ENCODE measurements at places on chromosomes 2 and 18.

DNA sequence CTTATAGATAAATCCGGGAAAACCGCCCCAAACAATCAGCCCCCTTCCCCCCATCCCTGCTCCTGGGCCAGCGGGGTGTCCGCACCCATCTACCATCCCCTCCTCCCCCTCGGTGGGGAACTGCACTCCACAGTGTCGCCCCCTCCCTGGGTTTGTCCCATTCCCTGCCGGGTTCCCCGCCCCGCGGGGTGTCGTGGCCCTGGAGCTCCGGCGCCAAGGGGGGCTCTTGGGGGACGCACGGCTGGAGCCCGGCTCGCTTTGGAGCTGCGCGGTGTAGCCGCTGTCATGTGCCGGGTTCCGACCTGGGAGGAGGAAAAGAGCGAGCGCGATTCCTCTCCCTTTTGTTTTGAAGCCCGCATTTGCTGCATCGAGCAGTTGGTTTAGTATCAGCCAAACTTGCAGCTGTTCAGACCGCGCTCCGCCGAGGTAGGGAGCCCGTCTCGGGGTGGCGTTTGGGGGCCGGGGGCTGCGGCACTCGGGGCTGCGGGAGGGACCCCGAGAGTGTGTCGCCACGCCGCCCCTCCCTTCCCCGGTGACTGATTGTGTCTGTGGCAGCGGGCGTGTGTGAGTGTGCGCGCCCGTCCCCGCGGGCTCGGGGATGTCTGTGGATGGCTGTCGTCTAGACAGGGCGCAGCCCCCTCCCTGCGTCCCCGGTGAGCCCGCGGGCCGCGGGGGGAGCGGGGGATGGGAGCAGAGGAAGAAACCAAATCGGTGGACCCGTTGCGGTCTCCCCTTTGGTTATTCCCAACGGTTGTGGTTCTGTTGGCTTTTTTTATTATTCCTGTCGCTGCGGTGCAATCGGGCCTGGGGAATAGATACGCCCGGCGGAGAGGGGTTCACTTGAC is 797 bp downstream of the CTIF start:
- peak; percentile 57 for DNase-seq

DNA sequence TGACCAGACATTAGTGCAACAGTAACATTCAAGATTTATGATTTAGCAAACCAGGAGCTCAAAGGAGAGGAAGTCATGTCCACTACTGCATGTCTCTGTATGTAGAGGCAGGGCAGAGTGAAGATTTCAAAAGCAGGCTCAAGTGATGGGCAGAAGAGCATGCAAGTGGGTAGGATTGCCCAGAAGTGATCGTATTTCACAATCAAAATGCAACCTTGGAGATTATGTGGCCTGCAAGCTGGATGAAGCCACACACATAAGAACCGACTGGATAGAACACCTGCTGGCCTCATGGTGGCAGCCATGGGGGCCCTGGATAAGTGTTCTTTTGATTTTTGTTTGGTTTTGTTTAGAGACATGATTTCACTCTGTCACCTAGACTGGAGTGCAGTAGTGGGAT is 286.8 kb upstream of the RAB12 start:
- no peak for DNase-seq

GRCh38 chr18:23355206-23355605 is 97.9 kb upstream of the RIOK3 start:
- DNase-seq, result no peak

DNA sequence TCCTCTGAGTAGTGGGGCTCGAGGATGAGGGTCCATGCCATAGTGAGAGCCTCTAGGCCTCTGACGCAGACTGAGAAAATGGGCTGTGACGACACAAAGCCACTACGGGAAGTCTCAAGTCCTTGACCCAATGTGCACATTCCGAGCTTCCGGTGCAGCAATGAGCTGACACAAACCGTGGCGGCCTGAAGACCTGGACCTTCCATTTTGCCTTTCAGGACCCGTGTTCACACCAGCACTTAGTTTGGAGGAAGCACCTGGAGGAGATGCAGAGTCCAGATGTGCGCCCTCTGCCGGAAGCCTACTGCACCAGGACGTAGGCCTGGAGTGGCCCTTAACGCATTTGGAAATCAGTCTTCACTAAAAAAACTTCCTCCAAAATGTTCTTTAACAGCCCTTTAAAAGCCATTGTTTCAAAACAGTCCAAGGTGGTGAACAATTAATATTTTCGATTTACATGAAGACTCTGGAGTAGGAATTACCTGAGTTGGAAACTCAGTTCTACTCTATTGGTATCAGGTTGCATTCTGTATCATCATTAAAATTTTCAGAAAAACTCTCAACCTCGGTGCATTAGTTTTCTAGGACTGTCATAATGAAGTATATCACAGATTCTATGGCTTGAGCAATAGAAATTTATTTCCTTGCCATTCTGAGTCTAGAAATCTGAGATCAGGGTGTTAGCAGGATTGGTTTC is 33.9 kb downstream of the BMP10 start:
- DNase-seq, result no peak

DNA sequence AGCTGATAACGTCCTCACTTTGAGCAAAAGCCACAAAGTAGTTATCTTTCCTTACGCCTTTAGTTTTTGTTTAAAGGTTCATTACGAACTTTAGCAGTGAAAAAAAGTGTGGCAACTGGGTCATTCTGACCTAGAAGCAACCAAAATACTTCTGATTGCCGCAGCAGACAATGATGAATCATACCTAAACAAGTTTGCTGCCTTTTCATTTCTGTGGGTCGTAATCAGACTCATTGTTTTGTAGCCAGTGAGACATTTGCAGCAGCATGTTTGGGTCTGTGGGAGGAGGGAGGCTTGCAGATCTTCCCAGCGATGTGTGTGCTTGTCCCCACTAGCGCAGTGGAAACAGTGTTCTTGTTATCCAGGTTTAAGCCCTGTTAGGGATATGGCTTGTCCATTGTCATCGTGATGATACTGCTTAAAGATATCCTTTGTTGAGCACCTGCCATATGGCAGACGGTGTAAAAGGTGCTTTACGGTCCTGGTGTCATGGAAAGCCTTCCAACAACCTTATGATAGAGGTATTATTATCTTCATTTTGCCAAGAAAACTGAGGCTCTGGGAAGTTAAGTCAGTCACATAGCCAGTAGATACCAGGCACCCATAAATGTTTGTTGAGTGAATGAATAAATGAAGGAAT is 1.3 kb upstream of the GREB1 start:
- DNase-seq, result no peak

GRCh38 chr2:15861172-15861822 is 79.1 kb upstream of the MYCN start:
- no peak for DNase-seq

GRCh38 chr18:25074925-25075324 is 277.0 kb downstream of the ZNF521 start:
- DNase-seq, result no peak

- no peak for DNase-seq
Measured at GRCh38 chr2:178043266-178043665, 29.3 kb downstream of the PDE11A start.

GRCh38 chr2:48543895-48544294 is 13.9 kb downstream of the STON1 start:
- DNase-seq, result no peak

GRCh38 chr2:10184421-10184820 is 61.9 kb downstream of the RRM2 start:
- DNase-seq, result no peak

DNA sequence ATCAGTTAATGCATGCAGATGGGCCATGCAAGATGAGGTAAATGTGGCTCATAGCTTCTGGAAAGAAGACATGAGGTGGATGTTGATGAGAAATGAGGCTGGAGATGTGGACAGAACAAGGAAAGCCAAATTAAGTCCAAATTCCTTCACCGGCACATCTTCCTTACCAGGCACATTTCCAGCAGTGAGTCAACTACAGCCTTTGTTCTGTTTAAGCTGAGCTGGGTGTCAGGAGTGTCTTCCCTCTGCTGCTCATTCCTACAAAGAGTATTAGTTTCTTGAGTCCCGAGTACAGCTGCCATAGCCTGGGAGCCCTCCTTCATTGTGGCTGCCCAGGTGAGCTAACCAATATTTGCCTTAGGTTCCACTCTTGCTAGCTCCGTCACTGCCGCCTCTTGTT is 945.0 kb downstream of the SLC4A3 start:
- no peak for DNase-seq

DNA sequence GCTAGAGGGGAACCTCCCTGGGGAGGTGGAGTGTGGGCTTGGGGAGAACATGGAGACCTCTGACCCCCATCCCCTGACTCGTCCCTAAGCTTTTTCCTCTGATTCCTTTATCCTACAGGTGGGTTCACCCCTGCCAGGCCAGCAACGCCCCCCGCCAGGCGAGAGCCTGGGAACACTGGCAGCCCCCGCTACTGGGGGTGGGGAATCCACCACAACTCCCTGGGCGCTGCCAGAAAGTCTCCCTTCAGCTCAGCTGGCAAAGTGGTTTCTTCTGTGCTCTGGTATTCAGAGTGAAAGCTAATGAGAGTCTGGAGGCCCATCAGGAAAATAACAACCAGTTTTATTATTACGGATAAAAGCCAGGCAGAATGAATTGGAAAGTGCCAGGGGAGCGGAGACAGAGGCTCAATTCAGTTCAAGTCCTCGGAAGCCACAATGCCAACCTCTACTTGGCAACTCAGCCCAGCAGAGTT is 2.8 kb downstream of the DIPK1C start:
- no peak for DNase-seq

GRCh38 chr2:100264121-100264520 is 58.2 kb downstream of the LONRF2 start:
- DNase-seq, result no peak

- DNase-seq, result no peak
Measured at GRCh38 chr2:25197336-25198208, 29.2 kb upstream of the POMC start.

- DNase-seq, result no peak
Measured at GRCh38 chr18:30358555-30358954, 684.0 kb downstream of the DSC3 start.

DNA sequence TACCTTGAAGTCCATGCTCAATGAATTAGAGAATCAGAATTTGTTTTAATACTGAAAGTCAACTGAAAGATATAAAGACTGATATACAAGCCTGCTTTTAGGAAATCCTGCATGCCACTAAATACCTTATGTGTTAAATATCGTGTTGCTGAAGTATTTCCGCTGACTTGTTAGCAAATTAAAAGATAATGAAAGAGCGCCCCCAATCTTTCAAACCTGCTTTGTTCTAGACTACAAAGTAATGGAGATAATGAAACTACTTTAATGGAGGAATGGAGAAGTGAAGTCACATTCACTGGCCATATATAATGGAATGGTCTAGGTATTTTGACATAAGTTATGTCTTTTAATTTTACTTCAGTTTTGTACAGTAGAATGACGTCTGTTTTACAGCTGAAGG is 95.7 kb downstream of the ASXL3 start:
- no peak for DNase-seq

DNA sequence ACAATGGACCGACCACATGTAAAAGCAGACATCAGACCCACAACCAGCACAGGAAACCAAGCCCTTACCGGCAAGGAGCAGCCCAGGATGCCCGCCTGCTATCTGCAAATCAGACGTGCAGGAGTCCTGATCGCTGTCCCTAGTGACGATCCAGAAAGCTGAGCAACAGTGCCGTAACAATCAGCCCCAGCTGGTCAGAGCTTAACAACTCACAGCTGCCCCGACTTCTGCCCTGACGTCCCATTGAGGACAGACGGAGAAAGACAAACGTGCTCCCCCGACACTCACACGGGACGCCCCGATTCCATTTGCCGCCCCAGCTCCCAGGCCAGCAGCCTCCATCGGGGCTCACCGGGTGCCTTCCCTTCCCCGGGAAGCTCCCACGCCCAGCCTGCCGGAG is 39.8 kb upstream of the PXDN start:
- DNase-seq, result no peak

DNA sequence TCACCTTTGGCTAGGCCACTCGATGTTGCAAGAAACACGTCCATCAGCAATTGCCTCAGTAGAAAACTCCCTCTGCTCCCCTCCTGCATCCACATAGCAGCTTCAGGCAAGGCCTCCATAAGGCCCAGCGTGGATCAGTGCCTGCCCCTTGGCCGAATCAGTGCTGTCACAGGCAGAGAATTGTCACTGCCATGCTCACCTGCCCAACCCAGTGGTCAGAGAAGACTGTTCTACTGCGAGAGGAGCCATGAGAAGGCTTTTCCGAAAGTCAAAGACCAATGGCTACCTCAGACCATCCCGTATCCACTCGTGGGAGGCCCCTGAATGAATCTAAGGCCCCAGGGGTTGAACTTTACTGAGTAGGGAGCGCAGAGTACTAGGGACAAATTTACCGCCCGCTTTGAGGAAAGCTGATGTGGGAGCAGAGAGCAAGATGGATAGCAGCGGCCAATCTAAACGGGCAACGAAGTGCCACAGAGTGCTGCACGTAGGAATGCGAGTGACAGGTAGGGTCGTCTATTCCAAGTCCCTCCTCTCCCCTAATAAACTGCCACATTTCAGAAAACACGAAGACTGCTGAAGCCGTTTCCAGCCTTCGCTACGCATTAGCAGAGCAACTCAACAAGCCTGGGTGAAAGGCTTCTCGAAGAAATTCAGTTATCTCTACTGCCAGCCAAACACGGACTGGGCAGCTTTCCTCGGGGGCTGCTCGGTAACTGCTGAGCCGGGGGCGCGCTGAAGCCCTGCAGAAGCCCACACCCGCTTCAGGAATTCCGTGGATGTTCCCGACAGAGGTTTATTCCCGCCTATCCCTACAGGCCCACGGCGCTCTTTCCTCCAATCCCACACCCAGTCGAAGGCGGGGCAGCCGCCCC is 968 bp upstream of the RALBP1 start:
- DNase-seq, result peak; percentile 89

DNA sequence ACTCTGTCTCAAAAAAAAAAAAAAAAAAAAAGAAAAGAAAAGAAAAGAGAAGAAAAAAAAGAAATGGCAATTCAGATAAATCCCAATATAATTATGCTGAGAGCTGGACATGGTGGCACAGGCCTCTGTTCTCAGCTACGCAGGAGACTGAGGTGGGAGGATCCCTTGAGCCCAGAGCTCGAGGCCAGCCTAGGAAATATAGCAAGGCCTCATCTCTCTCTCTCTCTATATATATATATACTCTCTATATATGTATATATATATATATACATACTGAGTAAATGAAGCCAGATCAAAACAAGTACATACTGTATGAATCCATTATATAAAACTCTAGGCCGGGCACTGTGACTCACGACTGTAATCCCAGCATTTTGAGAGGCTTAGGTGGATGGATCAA is 30.6 kb upstream of the MYCN start:
- DNase-seq, result no peak

Measured in NCI-H2171 treated with DMSO at 0.1 percent for 48 hours (cell line).